ENCODE measurements at places on chromosomes 2 and 18.

DNA sequence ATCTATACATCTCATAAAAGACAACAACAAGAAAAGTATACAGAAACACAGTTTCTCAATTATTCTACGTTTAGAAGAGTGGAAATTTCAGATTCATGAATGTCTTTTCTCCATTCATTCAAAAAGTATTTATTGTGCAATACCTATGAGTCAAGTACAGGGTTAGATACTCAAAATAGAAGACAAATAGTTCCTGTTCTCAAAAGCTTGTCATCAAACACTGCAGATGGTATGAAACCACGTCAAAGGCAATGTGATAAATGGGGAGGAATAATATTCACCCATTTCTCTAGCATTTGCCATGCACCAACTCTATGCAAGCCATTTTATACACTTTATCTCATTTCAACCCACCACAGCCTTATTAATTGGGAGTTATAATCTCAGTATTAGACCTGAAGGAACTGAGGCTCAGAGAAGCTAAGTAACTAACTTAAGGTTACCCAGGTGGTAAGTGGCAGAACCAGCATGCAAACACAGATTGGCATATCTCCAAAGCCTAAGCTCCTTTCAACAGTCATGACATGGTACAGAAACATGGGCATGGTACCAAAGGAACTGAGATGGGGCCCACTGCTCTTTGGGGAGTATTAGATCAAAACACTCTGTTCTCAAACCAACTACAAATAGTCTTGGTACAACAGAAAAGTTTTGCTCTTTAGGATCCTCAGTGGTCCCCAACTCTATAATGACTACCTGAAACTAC lies 67.2 kb upstream of the NPAS2 start:
- DNase-seq: no peak

- DNase-seq: no peak
These were observed 11.4 kb downstream of the GBX2 start for GRCh38 chr2:236156860-236157194.

GRCh38 chr18:74126684-74127655 lies 20.7 kb downstream of the FBXO15 start:
- no peak for DNase-seq

DNA sequence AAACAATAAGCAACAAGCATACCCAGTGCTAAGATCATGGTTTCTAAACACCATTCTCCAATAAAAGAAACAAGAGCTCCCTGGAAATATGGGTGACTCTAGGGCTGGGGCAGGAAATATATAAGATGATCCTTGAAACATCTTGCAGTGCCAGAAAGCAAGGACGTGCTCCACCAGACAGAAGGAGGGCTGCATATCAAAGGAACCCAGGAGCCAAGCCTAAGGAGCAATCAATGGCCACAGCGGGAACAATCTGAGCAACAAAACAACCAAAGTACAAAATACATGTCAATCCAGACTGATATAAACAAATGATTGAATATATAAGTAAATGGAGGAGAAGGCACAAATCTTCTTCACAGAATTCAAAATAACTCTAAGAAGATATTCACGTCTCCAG lies 10.1 kb downstream of the SPIRE1 start:
- no peak for DNase-seq

GRCh38 chr2:42914314-42914713 lies 121.9 kb upstream of the HAAO start:
- no peak for DNase-seq

GRCh38 chr18:36073676-36074075 lies 6.3 kb upstream of the RPRD1A start:
- DNase-seq: no peak

- no peak for DNase-seq
These were observed 14.4 kb upstream of the VRK2 start for GRCh38 chr2:58032016-58032763.

GRCh38 chr2:103292573-103292972 lies 530.7 kb downstream of the TMEM182 start:
- DNase-seq: no peak

GRCh38 chr2:7758073-7758759 lies 841.0 kb downstream of the RNF144A start:
- no peak for DNase-seq

- DNase-seq: no peak
These were observed 328.7 kb downstream of the ZNF804A start for GRCh38 chr2:184927040-184927439.

GRCh38 chr2:11473659-11474433 lies 7.9 kb upstream of the E2F6 start:
- DNase-seq: no peak

GRCh38 chr2:148096012-148096411 lies 75.1 kb downstream of the MBD5 start:
- no peak for DNase-seq

DNA sequence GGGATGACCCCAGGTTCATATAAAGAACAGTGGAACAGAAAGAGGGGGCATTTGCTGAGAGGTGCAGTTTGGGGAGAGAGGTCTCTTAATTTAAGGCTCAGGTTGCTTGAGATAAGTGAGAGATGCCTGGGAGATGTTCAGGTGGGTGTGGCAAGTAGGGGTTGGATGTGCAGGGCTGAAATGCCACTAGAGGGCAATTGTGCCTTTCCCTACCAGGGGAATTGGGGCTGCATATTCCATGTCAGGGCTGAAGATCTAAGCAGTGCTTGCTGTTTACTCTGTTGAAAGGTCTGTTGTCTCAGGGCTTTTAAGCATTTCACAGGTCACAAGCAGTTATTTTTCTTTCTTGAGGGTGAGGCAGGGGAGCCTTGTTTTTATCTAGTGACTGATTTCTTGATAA lies 7.8 kb downstream of the CCDC85A start:
- DNase-seq: no peak

GRCh38 chr2:15636972-15637785 lies 45.5 kb downstream of the DDX1 start:
- no peak for DNase-seq

DNA sequence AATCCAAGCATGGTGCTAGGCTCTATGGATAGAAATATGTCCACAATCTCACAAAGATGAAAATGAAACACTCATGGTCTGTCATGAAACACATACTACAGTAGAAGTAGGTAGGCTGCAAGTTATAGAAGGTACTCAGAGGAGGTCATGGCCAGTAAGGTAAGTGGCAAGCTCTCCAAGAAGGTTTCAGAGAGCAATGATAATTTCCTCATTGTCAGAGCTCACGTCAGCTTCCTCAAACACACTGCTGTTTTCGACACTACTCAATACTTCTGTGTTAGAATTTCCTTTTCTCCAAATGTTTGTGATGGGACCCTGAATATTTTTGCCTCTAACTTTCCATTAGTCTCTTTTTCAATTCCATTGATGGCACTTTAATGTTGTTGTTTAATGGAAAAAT lies 25.5 kb downstream of the CCDC141 start:
- no peak for DNase-seq

DNA sequence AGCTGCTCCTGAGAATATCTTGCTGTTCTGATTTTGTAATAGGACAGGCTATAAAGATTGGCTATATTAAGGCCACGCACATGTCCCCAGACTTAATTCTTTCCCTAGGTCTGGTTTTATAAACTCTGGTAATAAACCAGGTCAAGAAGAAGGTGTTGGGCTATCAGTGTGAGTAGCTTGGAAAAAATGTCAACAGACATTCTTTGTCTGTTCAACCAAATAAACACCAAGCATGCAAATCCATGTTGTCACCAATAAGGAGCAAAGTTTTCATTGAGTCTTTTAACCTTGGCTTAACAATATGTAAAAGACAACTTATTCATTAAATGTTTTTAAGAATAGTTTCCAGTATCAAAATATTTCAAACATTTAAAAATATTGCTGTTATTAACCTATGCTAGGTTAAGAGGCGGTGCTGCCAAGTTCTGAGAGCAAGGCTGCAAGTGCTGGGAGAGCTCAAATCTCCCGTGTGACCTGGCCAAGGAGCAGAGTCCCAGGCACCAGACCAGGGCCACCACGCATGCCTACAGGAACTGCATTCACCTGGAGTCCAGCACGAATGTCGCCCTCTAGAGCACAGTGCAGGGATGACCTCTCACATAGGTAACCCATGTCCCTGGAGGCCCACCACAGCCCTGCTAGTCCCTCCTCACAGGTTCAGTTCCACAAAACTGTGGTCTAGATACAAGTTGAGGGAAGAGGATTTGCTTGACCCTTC lies 120.5 kb upstream of the POU3F3 start:
- DNase-seq: no peak

DNA sequence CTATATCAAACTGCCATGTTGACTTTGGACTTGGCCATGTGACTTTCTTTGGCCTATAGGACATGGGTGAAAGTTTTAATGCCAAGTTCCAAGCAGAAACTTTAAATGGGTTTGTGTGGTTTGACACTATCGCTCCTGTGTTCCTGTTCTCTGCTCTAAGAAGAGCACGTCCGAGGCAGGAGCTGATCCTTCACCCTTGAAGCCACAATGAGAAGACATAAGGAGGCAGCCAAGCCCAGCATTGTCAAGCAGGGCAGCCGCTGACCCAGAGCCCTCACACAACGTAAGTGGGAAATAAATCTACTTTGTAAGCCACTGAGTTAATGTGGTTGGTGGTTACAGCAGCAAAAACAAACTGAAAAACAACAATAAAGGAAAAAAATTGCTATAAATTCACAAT lies 422.4 kb downstream of the PID1 start:
- DNase-seq: no peak

GRCh38 chr2:102158011-102158755 lies 15.6 kb downstream of the IL1R1 start:
- DNase-seq: no peak

- no peak for DNase-seq
These were observed 31.1 kb upstream of the EIF2AK3 start for GRCh38 chr2:88658326-88658725.

GRCh38 chr2:118667964-118668363 lies 179.5 kb downstream of the EN1 start:
- no peak for DNase-seq

- no peak for DNase-seq
These were observed at the start of gene HAAO for GRCh38 chr2:42792583-42793333. TSS of gene HAAO (minus strand) at chr2:42792583. CDS start at chr2:42792536, 47 bp downstream.

DNA sequence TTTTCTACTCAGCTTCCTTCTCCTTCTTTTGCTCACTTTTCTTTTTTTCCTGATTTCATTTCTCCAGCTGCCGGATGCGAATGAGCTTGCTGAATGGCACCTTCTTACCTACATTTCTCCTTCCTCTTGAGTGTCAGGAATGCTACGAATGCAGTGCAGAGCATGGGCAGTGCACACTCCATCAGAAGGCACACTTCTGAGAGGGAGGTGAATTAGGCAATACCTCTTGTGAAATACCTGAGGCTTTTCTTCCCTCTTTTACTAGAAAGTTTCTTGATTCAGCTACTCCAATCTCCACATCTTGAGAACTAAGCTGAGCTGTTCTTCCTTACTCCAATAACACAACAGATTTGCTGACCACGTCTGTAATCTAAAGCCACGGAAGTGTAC lies 51.1 kb downstream of the PLEKHM3 start:
- DNase-seq: no peak

DNA sequence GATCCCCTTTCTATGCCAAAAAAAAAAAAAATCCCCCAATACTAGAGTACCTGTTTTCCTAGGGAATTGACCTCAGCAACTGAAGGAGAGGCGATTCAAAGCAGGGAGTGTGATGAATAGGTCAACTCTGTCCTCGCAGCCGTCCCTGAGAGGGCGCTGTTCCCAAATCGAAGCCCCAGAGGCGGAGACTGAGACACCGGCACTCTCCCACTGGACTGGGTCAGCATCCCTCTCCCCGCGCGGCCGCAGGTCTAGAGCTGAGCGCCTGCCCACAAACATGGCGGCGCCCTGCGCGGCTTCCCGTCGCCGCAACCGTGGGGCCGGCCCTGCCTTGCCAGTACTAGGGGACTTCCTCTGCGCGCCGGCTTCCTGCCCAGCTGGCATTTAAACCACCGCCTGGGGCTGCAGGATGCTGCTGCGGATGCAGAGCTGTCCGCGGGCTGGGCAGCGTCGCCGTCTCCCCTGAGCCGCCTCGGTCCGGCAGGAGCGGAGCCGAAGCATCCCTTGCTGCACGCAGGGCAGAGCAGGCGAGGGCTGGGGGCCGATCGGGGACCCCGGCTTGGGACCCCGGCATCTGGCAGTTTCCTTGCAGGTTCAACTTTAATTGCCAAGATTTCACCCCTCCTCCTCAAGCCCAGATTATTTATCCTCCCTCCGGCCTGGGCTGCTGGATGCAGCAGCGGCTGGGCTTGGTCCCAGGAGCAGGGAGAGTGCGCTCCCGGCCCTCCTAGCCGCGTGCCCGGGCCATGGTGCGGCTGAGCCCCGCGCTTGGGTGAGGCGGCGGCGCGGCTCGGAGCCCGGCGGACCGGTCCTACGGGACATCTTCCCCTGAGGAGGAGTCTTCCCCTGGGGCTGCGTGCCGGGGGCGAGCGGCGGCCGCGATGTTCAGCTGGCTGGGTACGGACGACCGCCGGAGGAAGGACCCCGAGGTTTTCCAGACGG lies at the start of gene EHD3:
Gene EHD3 (plus strand): TSS at position 412 of the 942 bp plus-strand sequence. CDS start 470 bp downstream, at position 882.
- peak; percentile 92 for DNase-seq

DNA sequence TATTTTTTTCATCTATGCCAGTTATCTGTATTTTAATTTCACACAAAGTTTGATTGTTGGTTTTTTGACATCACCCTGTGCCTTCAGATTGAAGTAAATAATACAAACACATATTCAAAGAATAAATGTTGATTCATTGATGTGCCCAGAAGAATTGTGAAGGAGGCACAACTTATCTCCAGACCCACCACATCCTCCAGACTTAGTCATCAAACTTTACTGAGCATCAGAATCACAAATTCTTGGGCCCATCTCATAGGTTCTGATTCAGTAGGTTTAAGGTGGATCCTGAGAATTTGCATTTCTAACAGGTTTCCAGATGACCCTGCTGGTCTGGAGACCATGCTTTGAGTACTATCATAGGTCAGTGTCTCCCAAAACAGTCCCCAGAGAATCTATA lies 82.8 kb upstream of the PIK3C3 start:
- DNase-seq: no peak

DNA sequence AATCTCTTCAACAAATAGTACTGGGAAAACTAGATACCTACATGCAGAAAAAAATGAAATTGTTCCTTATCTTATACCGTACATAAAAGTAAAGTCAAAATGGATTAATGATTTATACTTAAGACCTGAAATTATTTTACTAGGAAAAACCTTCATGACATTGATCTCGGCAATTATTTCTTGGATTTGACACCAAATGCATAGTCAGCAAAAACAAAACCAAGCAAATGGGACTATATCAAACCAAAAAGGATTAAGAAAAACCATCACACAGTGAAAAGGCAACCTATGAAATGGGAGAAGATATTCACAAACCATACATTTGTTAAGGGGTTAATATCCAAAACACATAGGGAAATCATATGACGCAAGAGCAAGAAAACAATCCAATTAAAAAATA lies 433.6 kb downstream of the LRATD1 start:
- no peak for DNase-seq

DNA sequence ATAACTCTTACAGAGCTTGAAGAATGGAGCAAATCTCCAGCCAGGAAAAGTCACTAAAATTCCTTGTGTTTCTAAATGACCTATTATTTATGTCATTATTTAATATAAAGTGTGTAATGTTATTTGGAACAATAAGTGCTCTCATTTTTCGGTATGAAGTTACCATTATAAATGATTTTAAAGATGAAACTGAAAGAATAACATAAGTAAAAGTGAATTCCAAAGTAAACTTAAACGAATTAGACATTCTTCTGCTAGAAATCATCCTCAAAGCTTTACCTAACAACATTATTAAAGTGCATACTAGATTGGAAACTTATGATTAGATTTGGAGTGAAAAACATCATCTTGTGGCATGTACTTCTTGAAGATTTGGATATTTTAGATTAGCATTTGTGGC lies 897.2 kb upstream of the CDH2 start:
- DNase-seq: no peak

GRCh38 chr2:236938126-236938525 lies 147.6 kb upstream of the COPS8 start:
- no peak for DNase-seq

GRCh38 chr2:224753743-224754540 lies 37.8 kb upstream of the CCDC195 start:
- DNase-seq: no peak

- DNase-seq: peak; percentile 17
These were observed 150.0 kb upstream of the ALKAL2 start for GRCh38 chr2:437756-438393.
